ENCODE measurements at places on chromosomes 13 and 19.

DNA sequence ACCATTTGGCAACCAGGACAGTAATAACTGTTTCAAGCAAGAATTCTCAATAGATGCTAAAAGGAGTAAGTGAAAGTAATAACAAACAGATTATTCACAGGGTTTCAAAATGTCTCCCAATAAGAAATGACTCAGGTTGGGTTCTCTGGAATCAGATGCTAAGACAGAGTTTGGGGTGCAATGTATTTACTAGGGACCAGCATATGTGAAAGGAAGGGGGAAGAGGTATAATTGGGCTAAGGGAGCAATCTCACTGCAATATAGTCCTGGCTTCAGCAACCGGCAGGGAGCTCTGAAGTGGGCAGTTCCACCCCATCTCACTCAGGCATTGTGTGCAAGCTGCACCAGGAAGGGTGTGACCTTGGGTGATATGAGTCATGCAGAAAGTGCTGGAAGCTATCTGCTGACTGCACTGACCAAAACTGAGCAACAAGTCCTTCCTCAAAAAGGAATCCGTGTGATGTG, 23.4 kb downstream of the ZDHHC20 start:
- peak; percentile 56 for DNase-seq

DNA sequence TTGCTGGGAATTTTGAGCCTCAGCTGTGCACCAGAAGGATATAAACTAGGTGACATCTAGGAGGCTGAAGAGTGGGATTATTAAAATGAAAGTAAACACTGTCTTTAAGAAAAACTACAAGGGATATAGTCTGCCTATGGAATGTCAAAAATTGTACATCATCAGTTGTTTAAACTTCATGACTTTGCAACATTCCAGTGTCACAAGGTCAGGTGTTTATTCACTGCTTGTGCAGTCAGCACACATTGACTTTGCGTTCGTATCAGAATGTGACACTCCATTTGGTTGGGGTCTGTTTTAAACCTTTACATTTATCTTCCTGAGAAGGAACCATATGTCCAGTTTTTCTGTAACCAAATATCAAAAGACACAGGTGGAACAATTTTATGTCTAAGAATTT, 85.6 kb downstream of the KL start:
- no peak for DNase-seq

GRCh38 chr19:45798995-45799517, 6.4 kb upstream of the DMWD start:
- peak; percentile 56 for DNase-seq

DNA sequence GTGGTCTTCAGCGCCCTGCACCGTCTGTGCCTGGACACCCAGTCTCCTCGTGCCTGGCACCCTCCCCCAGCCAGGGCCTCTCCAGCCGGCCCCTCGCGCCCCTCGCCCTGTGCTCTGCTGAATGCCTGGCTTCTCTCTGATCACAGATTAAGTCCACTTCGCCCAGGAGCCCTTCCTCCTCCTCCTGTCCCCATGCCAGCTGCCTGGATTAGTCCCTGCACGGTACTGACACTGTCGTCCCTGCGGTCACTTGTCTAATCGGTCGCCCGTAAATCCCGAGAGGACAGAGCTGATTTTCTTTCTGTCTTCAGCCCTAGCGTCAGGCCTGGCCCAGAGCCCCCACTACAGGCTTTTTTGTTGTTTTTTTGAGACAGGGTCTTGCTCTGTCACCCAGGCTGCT, 6.6 kb downstream of the THOP1 start:
- DNase-seq: no peak

- no peak for DNase-seq
Measured at GRCh38 chr13:36086117-36086516, 45.1 kb downstream of the DCLK1 start.

DNA sequence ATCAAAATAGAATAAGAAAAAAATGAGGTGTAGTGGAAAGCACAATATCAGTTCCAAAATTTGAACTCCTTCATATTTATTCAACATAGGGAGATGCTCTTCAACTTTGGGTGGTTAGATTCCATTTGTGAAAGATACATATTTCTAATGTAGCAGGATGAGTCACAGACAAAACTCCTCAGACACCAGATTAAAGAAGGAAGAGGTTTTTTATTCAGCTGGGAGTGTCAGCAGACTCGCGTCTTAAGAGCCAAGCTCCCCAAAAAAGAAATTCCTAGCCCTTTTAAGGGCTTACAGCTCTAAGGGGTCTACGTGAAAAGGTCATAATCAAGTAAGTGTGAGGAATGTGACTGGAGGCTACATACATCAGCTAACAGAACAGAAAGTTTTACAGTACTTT, 6.8 kb upstream of the ZNF765 start:
- DNase-seq: no peak

DNA sequence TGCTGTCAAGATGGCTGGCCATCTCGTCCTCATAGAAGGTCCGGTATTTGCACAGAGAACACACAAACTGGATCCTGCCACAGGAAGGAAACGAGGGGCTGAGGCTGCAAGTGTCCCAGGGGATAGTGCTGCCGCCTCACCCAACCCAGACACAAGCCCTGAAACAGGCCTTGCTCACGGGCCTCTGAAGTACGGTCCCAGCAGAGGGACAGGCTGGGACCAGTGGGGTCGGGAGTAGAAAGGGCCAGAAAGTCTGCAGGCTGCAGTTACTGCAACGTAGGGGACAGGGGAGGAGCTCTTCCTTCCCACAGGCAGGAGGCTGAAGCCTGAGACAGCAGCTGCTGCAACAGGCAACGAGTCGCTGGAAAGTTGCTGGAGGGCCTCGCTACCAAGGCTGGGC, 18.2 kb upstream of the AKAP8 start:
- DNase-seq: no peak

GRCh38 chr19:52748336-52748950, 13.6 kb upstream of the ZNF611 start:
- no peak for DNase-seq

DNA sequence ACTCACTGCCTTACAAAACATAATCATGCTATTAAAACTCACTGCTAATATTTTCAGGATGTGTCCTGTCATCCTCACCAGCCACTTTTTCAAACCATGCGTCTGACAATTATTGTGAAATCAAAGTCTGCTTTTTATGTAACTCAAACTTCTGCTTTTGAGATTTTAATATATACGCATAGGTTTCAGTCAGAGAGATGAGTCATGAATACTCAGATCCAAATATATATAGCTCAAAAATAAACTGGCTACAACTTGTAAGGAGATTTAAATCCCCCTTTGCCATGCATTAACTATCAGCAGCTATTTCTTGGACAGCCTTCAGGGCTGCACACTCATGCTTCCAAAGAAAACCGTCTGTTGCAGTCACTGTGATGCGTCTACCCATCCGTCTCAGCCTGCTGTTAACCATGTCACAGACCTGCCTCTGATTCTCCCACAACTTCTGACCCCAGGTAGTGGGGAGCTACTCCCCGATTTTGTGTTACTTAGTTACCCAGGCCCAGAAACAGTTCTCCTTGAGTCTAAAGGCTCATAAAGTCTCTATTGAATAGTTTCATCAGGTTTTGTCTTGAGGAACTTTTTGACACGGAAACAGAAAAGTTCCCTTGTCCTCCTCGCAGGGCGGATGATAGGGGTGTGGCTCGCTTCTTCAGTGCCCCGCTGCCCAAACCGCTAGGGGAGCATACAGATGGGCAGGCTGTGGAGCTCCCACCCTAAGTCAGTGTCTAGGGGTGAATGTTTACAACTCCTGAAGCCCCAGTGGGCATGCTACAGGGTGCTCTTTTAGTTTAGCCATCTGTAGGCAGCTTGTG, 33.8 kb upstream of the SGCG start:
- no peak for DNase-seq

DNA sequence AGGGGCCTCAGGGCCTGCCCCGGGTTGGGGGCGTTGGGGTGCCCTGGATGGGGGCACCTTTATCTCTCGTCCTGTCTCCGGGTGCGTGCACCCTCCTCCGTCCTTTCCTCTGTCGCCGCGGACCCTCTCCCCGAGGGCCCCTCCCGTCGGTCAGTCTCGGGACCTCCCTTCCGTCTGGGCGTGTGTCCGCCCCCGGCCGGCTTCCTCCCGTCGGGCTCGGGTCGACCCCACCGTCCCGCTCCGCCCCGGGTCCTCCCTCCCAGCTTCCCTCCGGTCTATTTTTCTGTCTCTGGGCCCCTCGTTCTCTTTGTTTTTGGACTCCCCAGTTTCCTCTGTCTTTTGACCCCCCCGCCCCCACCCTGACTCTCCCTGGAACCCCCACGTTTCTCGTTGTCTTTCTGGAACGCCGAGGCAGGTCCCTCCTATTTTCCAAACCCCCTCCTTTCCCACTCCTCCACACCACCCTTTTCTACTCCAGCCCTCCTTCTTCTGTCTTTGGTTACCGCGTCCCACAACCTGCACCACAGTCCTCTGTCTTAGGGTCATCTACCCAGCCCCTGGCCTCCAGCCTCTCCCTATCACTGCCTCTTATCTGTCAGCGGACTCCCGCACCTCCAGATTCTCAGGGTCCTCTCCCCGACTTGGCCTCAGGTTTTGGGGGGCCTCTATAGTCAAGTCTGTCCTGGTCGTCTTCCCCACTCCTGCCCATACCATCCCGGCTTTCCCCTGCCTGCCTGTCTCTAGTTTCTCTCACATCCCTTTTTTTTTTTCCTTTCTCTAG, 757 bp downstream of the EGLN2 start:
- peak; percentile 33 for DNase-seq

DNA sequence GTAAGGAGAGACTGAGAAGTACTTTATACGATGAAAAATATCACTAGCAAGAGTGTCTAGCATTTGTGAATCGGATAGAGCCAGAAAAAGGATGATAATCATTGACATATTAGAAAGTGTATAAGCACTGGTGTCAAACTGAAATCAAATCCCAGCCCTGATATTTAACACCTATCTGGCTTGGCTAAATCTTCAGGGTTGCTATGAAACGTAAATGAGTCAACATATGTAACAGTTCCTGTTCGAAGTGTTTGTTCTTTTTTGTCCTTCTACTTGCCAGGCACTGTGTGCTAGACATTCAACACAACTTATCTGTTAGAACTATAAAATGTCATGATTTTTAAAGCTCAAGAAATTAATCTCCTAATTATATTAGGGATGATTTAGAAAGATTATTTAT, 40.8 kb downstream of the SERPINE3 start:
- DNase-seq: no peak

DNA sequence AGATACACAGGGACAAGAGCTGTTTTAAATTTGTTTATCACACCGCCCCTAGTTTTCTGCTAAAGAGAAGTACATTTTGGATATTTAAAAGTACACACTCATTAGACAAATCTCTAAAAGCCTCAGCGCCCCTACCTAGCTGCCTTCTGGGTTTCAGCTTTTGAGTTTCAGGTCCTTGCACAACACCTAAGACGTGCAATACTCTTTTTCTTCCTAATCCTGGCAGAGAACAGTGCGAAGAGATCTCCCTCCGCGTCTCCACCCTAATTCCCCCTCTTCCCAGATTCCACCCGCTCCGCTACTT, 421 bp upstream of the KLF5 start:
- DNase-seq: no peak

GRCh38 chr13:20416223-20416745, 109.4 kb downstream of the CRYL1 start:
- DNase-seq: no peak

DNA sequence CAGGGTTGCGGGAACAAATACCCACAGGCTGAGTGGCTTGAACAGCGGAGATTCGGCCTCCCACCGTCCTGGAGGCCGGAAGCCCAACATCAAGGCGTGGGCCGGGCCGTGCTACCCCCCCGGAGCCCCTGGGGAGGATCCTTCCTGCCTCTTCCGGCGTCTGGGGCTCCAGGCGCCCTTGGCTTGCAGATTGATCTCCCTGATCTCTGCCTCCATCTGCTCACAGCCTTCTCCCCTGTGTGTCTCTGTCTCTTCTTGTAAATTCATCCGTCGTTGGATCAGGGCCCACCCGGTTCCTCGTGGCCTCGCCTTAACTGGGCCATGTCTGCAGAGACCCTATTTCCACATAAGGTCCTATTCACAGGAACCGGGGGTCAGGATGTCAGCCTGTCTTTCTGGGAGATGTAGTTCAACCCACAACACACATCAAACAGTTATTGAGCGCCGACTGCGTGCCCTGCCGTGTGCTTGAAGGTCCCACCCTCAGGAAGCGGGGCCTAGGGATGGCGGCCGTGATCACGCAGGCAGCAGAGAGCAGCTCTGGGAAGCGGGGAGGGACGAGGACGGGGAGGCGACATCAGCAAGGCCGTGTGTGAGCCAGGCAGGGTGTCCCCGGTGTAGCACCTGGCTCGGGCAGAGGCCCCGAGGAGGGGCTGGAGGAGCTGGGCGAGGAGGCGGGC, 21.3 kb downstream of the HCN2 start:
- DNase-seq: peak; percentile 74

DNA sequence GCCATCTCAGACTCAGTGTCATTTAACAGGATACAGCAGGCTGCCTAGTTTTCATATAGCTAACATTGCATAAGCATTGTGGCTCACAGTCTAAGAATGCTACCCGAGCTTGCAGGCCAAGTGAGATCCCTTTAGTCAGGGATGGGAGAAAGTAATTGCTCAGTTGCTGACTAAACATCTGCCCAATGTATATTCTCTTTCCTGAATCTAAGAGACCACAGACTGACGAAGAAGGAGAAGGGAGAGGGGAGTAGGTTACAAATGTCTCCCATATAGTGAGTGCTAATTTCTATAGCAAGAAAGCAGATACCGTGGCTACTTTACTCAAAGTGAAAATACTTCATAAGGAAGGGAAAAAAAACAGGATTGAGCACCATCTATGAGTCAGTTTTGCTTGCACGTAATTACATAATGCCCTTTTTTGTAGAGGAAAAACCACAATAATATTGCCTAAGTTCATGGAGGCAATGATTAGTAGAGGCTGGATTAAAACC, 453.9 kb downstream of the COG6 start:
- no peak for DNase-seq

GRCh38 chr19:18349524-18350128, 9.2 kb downstream of the PGPEP1 start:
- DNase-seq: peak; percentile 32

- no peak for DNase-seq
Measured at GRCh38 chr19:50233308-50233910, 30.0 kb downstream of the MYH14 start.

DNA sequence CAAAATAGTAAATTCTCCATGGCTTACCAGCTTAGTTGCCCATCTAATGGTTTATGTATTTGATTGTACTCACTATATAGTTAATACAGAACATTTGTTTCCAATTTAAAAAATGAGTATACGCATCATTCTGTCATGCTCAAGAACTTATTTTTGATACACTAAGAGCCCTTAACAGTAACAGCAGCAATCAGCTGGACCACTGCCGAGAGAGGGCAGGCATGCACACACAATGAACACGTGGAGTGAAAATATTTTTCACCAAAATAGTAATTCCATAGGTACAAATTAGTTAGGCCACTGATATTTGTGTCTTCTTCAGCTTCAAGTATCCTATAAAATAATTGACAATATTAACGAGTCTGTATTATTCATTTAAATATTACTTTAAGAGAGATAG, 109.9 kb downstream of the KLF12 start:
- DNase-seq: no peak

- DNase-seq: no peak
Measured at GRCh38 chr13:39148513-39148961, 110.3 kb downstream of the NHLRC3 start.

- DNase-seq: no peak
Measured at GRCh38 chr19:4847190-4847973, 15.9 kb upstream of the TICAM1 start.

Data from activated CD4-positive, alpha-beta T cell treated with anti-CD3 and anti-CD28 coated beads, Interleukin-2, amount 10 ng/mL, durations not matched to agents 7 days and 5 days (primary cell).